ENCODE measurements at places on chromosomes 5 and 9. TPM values are rescaled to one million over a fixed set of nuclear protein-coding genes. Genes with fewer than 3 reads are reported as not detected.

GRCh38 chr5:133065471-133065870 is 13.7 kb downstream of the HSPA4 start:
- no peaks in the 10 kb centered on the region for H3K27me3 ChIP-seq
- no peak for DNase-seq
- peaks cover 9% of the 10 kb centered on the region for H3K36me3 ChIP-seq
- no peak overlapping the region for H3K27ac ChIP-seq

GRCh38 chr9:71748280-71748743 is 20.0 kb downstream of the CEMIP2 start:
- H3K4me1 ChIP-seq = peaks cover 36% of the 10 kb centered on the region
- no peak for DNase-seq
- H3K36me3 ChIP-seq = peaks cover 34% of the 10 kb centered on the region
- no peak overlapping the region for H3K4me3 ChIP-seq
- no peak overlapping the region for H3K27ac ChIP-seq

DNA sequence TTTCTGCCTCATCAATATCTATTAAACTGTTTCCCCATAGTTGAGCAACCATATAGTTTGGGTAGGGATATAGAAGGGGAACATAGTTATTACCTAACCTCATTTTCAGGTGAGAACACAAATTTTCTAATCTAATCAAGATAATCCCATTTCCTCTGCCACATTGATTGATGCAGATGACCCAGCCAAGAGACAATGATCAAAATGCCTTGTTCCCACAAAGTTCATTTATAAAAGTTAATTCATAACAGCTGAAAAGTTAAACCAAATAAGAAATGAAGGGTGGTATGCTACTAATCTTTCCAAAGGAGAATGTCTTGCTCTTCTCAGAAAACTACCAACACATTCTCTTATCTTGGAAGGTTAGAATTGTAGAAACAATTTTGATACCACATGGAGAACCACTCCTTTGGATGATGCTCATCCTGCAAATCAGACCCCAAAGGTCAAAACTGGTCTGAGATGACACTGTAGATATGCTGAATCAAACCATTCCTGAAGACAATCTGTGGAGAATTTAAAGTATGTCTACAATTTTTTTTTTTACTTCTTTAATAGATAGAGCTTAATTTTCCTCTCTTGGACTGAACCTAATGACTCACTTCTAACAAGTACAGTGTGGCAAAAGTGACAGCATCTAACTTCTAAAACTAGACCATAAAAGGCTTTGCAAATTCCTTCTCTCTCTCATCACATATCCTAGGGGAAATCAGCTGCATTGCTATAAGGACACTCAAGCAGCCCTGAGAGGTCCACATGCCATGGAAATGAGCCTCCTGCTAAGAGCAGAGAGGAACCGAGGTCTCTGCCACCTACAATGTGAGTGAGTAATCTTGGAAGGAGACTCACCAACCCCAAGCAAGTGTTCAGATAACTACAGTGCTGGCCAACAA is 586.7 kb upstream of the TUSC1 start:
- H3K36me3 ChIP-seq = no peaks in the 10 kb centered on the region
- no peaks in the 10 kb centered on the region for H3K4me1 ChIP-seq
- H3K4me3 ChIP-seq = no peak overlapping the region
- DNase-seq = no peak
- no peaks in the 10 kb centered on the region for H3K27me3 ChIP-seq

- H3K27ac ChIP-seq = no peak overlapping the region
- H3K27me3 ChIP-seq = no peaks in the 10 kb centered on the region
- H3K36me3 ChIP-seq = no peaks in the 10 kb centered on the region
- no peak for DNase-seq
- peaks cover 19% of the 10 kb centered on the region for H3K4me1 ChIP-seq
Measured at GRCh38 chr5:163773226-163773625, 267.8 kb downstream of the MAT2B start.

DNA sequence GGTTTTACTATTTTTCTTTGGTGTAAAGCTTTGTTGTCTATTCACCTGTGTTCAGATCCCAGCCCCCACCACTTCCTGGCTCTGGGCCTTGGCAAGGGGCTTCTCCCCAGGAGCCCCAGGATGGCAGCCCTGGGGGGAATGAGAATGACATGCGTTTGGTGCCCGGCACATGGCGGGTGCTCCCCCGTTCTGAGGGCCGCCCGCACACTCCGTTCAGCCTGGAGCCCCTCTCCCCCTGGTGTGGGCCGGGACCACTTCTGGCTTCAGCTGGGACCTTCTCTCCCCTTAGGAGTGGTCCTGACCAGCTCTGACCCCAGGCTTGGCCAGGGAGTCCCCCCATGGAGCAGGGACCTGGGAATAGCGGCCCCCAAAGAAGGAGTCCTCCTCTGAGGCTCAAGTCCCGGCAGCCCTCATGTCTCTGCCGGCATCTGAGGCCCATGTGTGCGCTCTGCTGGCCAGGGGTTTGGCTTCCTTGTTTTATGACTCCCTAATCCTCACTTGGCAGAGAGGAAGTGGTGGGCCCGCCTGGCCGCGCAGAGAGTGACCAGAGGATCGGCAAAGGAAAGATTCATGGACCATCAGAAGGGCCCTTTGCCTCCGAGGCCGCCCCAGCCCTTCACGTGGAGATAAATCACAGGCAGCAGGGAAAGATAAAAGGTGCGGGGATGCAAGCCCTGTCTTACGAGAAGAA is 57.0 kb upstream of the LMX1B start:
- H3K27me3 ChIP-seq = peaks cover 32% of the 10 kb centered on the region
- H3K4me3 ChIP-seq = no peak overlapping the region
- no peak overlapping the region for H3K27ac ChIP-seq
- no peak for DNase-seq

DNA sequence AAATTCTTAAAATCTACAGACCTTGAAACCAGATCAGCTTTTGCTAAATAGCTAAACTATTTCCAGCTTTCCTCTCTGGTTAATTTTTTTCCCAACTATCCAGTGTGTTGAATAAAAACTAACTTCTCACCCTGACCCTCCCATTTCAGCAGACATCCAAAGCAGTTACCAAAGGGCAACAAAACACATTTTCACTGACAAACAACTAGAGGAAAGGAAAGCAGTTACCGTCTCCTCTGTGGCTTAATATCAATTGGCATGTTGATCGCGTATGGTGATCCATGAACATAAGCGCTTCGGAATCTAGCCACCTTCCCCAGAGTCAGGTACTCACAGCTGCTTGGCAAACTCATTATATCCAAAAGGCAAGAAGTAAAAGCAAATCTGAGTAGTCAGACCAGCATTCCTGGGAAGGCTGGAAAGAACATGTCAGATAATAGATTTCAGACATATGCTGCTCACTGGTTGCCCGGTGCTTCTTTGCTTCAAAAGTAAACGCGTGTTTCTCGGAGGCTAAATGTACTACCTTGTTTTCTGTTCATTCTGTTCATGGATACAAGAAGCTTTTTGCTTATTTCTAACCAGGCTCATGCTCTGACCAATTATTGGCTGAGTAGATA is 463.4 kb downstream of the PDE4D start:
- H3K27ac ChIP-seq = no peak overlapping the region
- H3K27me3 ChIP-seq = no peaks in the 10 kb centered on the region
- no peak for DNase-seq
- H3K4me1 ChIP-seq = peaks cover 8% of the 10 kb centered on the region

DNA sequence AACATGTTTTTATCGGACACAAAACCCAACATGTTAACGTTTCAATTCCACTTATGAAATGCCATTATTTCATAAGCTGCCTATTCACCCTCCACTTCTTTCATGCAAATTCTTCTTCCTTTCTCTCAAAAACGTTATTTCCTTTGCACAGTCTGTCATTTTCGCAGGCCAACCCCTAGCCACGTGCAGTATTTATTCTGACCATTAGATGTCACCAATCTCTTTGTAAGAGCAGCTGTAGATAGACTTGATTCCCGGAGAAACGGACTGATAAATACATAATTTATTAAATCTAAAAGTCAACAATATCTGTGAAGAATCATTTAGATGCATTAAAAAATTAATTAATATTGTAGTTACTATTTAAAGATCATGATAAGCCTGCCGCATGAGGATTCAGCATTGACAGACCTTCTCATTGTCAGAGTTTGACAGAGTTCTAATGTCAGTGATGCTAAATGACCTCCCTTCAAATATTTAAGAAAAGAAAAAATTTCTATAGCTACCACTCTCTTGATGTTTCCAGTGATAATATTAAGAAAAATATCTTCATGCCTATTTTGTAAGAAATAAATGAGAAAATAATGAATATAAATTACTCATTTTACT is 933.6 kb downstream of the CDH12 start:
- peak; percentile 63 for DNase-seq
- H3K36me3 ChIP-seq = no peaks in the 10 kb centered on the region
- H3K27me3 ChIP-seq = no peaks in the 10 kb centered on the region
- no peak overlapping the region for H3K4me3 ChIP-seq
- no peaks in the 10 kb centered on the region for H3K4me1 ChIP-seq

Gene POLR3G
- total RNA-seq = 8.4 TPM

Gene C9orf50
- not detected for total RNA-seq

Gene MAMDC4
- 8.3 TPM for total RNA-seq

Gene C5orf34
- 17.2 TPM for total RNA-seq

Gene CSF1R
- not detected for total RNA-seq
